ENCODE measurements at places on chromosomes 1 and 21. TPM values are rescaled to one million over a fixed set of nuclear protein-coding genes. Genes with fewer than 3 reads are reported as not detected.
A peak's percentile ranks its signal among the peaks of the same experiment; 100 is the strongest.

- DNase-seq = peak; percentile 60
Measured at GRCh38 chr21:41612674-41613532, 104.9 kb upstream of the TMPRSS2 start.

VTCN1 gene
- total RNA-seq = not detected

GRCh38 chr1:216902669-216903381 is 179.6 kb upstream of the ESRRG start:
- DNase-seq = no peak

GRCh38 chr1:168554603-168555483 is 11.0 kb upstream of the XCL2 start:
- DNase-seq = no peak

GRCh38 chr1:41882068-41882477 is 36.6 kb downstream of the HIVEP3 start:
- DNase-seq = no peak

- DNase-seq = no peak
Measured at GRCh38 chr1:159961636-159962035, 7.6 kb upstream of the SLAMF9 start.

DNA sequence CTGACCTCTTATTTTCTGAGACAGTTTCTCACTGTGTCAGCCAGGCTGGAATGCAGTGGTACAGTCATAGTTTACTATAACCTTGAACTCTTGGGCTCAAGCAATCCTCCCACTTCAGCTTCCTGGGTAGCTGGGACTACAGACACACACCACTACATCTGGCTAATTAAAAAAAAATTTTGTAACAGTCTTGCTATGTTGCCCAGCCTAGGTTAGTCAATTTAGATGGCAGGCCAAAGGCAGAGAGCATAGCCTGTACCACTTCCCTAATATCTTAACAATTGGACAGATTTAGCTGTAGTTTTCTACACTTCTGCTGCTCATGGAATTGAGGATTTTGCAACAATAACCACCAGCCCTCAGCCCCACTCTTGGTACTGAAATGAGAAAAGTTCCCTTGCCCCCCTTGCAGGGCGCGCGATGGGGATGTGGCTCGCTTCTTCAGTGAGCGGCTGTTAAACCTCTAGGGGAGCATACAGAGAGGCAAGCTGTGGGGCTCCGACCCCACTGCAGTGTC is 34.9 kb upstream of the PTGFRN start:
- peak; percentile 19 for DNase-seq

GRCh38 chr21:28738882-28739281 is 253.8 kb downstream of the LTN1 start:
- no peak for DNase-seq

NFYC gene
- total RNA-seq = 53.6 TPM

LMOD1 gene
- total RNA-seq = not detected

GRCh38 chr1:158124034-158124433 is 56.7 kb upstream of the CD1D start:
- no peak for DNase-seq

GRCh38 chr21:33839806-33840205 is 75.8 kb downstream of the ATP5PO start:
- DNase-seq = no peak

DNA sequence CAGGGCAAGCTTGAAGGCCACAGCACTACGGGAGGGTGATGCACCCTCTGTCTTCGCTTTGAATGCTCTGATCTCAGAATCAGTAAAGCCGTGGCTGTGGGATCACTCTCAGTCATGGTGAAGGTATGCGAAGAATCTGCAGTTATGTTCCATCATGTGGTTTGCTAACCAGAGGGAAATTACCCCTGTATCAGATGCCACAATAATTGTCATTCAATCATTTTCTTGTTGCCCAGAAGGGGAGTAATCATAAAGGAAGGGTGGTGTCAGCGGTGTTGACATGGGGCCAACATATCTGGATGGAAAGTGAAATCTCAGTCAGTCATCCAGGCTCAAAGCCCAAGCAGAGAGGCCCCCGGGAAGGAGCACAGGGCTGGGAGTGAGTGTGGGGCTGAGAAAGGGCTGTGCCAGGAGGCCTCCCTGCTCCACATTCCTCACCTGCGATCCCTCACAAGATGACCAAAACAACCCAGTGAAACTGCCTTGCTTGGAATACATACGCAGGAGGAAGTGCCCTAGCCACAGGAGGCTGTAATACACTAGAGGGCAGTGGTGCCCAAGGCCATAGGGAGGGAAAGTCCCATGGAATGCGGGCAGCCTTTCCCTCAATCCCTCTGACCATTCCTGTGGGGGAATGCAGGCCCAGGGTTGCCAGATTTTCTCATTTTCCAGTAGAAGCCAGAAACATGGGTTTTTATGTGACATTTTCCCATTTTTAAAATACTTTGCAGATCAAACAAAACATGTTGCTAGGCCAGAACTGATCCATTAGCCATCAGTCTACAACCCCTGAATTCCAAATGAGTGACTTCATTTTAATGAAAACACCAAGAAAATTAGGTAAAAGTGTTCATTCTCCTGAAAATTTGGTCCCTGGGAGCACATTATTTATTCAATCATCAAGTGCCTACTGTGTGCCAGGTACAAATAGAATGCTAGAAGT is 95.7 kb upstream of the VANGL1 start:
- DNase-seq = peak; percentile 38

DNA sequence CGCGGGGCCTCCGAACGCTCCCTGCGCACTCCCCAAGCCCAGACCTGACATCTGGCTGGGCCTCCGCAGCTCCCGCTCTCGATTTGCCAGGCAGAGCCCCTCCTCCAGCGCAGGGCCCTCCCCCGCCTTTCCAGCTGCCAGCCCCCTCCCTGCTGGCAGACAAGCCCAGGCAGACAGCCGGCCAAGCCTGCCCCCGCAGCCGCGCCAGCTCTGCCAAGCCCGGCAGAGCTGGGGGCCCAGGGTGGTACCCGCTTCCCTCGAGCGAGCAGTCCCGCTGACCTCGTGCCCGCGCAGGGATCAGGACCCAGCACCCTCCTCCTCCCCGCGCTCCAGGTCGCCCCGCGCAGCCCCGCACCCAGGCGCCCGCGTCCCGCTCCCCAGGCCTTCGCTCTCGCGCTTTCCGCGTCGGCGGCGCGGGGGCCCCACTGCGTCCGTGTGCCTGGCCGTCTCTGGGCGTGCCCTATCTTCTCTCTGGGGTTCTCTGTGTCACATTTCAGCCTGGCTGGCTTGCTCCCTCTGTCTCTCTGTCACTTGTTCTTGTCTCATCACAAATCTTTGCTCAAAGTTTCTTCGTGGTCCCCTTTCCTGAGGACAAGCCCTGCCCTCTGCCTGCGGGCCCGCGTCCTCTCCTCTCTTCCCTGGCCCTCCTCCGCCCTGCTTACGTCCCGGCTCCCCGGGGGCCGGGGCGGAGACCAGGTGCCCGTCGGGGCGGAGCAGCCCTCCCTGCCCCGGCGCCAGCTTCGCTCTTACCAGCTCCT is 580 bp downstream of the INKA2 start:
- DNase-seq = peak; percentile 64

DNA sequence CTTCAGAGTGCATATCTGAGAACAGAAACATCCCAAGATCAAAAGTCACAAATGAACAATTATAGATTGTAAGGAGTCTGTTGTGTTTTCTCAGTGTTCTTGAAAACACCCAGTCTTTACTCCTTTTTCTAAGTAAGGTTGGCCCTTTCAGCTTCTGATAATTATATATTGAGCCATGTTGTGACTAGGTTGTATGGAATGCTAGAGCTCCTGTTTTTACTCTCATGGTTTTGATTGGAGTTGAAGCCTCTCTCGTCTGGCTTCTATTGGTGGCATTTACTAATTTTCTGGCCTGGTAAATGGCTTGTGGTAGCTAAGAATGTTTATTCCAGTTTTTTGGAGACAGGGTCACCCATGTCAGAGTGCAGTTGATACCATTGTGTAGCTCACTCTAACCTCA is 84.7 kb downstream of the NDUFS5 start:
- DNase-seq = no peak

DNA sequence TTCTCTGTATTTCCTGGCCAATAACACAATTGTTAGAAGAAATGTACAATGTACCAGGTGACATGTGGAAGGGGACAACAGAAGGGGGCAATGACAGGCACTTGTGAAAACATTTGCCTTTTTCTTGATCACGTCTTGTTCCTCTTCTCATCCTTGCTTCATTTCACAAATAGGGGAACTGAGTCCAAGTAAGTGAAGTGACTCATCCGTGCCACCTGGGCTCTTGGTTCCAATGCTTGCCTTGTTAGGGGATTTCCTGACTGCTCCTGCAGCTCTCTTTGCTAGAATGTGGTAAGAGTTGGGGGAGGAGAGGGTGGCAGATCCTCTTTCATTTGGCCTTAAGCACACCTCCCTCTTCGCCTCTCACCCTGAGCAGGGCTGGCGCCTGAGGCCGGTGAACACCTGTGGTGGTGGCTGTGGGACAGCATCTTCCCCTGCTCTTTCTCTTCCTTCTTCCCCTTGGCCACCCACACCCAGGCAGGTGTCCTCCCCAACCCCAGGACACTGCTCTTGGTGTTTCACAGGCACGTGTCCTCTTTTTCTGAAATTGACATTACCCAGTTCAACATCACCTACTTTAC is 2.2 kb upstream of the RHEX start:
- peak; percentile 82 for DNase-seq

FOXD2 gene
- total RNA-seq = 0.05 TPM

OR2AK2 gene
- total RNA-seq = not detected

- DNase-seq = no peak
Measured at GRCh38 chr21:42037516-42037915, 27.4 kb upstream of the ZBTB21 start.

DNA sequence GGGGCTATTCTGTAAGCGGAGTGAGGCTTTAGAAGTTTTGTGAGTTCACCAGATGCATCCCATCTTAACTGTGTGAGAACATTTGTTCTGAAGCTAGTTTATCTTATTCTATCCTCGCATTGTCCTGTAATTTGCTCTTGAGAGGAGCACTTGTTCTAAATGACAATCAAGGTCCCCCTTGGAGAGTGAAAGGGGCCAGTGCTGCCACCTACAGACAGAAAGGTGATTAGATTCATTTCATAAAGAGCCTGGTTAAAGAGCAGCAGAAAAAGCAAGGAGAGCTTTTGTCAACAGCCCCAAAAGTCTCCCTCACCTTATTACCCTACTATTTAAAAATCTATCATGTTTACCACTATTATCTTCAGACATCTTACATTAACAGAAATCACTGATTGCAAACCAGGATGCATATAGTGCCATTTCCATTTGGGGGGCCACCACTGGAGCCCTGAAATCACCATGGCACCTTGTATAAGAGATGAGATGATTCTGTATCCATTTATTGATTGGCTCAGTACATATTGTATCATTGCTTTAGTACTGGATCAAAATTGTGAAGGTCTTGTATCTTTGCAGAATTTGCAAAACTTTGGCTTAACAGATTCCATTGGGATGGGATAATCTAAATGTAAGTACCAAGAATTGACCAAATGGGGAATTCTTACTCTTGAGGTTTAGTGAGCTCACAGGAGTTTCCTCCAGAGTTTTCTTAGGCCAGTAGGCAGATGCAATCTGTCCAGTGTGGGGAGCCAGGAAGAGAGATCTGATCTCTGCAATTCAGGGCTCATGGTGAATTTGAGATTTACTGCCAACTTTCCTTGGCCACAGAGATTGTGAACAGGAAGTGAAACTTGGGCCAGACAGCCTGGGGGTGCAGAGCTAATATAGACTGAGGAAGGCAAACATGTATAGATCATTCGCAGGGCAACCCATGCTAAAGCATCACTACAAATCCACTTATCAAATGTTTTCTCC is 64.3 kb upstream of the TRABD2B start:
- peak; percentile 56 for DNase-seq

RNU1-3 gene
- 1,573 TPM for total RNA-seq

COL6A1 gene
- 0.57 TPM for total RNA-seq

BCL2L15 gene
- total RNA-seq = 1.1 TPM

GRCh38 chr1:12773438-12773837 is at the start of gene PRAMEF12:
PRAMEF12 (plus strand) TSS chr1:12773738; CDS start chr1:12774868, 1,130 bp downstream.
- DNase-seq = no peak

GRCh38 chr1:118247593-118247992 is 62.6 kb upstream of the SPAG17 start:
- DNase-seq = no peak

- DNase-seq = no peak
Measured at GRCh38 chr1:162716123-162716522, 74.4 kb upstream of the HSD17B7 start.

PRDM16 gene
- total RNA-seq = 0.32 TPM

GRCh38 chr1:210231846-210232510 is 618 bp upstream of the SERTAD4 start:
- no peak for DNase-seq

OR2L3 gene
- not detected for total RNA-seq
